Cortex of kidney (tissue), 1 donor: ENCODE measurements at places on chromosomes 7 and 10.

GRCh38 chr10:49465736-49466135 lies 69.8 kb upstream of the DRGX start:
- DNase-seq, result no peak

- DNase-seq, result no peak
Observed at GRCh38 chr10:71213127-71213621, 804 bp downstream of the UNC5B start.

DNA sequence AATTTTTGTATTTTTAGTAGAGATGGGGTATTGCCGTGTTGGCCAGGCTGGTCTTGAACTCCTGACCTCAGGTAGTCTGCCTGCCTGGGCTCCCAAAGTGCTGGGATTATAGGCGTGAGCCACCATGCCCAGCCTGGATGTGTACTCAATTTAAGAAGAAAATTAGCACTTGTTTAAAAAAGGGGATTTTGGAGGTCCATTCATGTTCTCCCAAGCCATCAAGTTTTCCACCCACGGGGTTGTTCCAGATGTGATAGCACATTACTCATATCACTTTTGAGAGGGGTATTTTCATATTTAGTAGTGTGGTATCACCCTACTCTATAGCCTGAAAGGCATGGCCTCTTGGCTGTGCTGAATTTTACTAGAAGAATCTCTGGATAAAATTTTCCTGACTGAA lies 10.5 kb upstream of the SLC26A3 start:
- no peak for DNase-seq

DNA sequence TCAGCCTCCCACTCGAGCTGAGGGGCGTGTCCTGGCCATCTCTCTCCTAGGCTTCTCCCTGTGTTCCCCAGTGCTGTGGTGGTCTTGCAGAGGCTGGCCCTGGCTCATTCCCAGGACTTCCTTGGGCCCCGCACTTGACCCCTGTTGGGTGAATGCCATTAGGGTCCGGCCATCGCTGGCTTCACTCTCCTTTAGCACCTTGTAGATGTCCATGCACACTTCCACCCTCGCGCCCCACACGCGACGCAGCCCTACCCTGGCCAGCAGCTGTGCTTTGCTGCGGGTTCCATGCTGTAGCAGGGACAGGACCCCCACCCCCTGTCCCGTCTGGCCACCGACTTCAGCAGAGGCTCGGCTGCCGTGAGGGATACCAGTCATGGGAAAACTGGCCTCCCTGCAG lies 46.3 kb downstream of the PITRM1 start:
- no peak for DNase-seq

GRCh38 chr7:33685981-33686683 lies 219.2 kb upstream of the BMPER start:
- DNase-seq, result no peak

- no peak for DNase-seq
Observed at GRCh38 chr10:88926566-88927415, 25.8 kb downstream of the ACTA2 start.

GRCh38 chr7:123131140-123131539 lies 68.6 kb downstream of the SLC13A1 start:
- DNase-seq, result no peak

DNA sequence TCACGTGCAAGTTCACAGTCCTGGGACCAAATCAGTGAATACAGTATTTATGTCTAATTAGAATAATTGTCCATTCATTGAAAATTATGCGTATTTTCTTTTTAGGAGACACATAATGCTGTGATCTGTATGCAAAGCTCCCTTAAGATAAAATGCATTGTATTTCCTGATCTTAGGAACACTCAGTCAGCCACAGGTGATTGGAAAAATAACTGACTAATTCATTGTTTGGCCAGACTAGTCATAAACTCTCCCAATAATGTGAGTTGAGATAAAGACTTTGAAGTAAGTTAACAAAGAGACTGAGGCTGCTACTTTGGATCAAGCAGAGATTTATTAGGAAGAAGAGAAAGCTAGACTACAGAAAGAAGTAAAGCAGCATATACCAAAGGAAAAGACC lies 182.2 kb downstream of the GNAI1 start:
- no peak for DNase-seq

DNA sequence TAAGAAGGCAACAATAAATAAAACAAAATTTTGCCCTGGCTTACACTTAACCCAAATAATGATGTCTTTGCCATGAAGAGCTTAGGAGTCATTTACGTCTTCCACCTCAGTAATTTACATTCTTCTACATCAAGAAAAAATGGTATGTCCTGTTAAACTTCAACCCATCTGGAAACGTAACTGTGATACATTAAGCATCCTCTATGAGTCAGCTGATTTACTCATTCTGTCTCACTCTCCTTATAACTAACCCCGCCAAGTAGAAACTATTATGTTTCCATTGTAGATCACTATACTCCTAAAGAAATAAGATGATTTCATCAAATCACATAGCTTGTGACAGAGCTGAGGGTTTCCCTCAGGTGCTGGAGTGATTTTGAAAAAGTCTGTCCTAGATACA lies 330.7 kb downstream of the CDC14C start:
- DNase-seq, result no peak

DNA sequence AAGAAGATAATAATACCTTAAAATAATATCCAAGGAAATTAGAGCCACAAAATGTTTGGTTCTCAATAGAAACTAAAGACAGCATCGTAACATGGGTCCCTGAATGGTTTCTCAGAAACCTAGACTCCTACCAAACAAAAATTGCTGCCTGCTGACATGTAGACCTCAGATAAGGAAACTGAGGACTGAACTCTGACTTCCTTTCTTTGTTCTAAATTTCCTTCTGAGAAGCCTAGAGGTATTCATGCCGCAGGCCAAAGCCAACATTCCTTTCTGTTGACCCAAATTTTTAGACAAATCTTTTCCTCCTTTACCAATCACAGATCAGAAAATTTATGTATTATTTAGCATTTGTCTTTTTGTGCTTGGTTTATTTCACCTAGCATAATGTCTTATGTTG lies 816.7 kb upstream of the PHF14 start:
- no peak for DNase-seq

- no peak for DNase-seq
Observed at GRCh38 chr7:36750451-36750850, 26.2 kb upstream of the AOAH start.

GRCh38 chr10:13527864-13528122 lies 1.0 kb downstream of the BEND7 start:
- DNase-seq, result no peak

- DNase-seq, result no peak
Observed at GRCh38 chr10:682931-683447, 6.5 kb downstream of the DIP2C start.

DNA sequence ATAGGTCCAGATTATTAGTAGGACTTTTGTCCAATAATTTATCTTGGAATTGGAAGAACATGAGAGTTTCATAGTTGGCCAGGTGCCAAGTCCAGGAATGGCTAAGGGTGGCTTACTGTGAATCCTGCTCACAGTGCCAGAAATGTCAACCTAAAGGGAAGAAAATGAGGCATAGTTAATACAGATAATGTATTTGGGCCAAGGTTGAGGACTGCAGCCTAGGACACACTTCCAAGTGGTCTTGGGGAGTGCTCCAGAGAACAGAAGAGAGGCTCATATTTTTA lies 78.2 kb downstream of the MAPK8 start:
- no peak for DNase-seq

DNA sequence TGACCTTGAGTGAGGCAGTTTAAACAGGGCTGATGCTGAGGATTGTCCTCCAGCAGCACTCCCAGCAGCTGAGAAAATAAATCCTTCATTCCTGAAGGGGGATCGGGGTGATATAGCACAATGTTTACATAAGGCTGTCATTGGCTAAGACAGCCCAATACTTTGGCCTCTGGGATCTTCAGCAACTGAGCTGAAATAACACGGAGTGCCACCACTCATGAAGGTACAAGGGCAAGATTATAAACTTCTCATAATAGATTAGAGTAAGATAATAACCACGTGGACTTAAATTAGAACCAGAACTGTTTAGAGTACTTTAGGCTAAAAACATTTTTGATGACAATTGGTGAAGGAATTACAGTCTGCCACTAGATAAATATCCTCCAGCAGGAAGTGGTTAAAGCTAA lies 70.0 kb upstream of the PAPSS2 start:
- DNase-seq, result no peak

- DNase-seq, result no peak
Observed at GRCh38 chr10:1244493-1244892, 188.3 kb downstream of the WDR37 start.

GRCh38 chr10:117373823-117374505 lies 1.3 kb downstream of the PDZD8 start:
- DNase-seq, result no peak

DNA sequence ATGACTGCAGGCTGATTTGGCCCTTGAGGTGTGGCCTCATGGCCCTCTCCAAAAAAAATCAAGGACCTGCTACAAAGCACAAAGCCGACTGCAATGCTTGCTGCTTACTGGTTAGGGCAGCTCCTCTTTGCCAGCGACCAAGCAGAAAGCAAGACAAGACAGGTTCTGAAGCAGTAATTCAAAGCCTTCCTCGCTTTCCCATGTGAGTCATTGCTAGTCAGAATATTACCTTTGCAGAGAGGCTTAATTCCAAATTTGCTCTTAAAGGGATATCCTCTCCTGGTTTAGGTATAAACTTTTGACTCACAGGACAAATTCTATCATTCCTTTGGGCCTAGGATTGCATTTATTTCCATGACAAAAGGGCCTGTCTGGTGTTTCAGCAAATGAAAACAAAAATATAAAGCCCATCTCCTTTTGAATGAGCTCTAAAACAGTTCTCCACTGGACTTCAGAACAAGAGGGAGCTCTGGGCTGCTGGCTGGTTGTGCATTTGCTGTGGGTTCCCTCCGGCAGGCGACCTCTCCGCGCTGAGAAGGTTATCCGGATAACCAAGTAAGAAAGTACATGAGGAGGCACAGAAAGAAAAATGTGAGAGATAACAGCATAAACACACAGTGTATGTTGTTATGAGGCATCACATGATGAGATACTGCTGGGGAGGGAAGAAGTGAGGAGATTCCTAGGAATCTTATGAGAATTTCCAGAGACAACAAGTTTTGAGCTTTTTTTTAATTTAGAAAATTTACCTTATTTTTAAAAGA lies 90.8 kb downstream of the EGFR start:
- DNase-seq, result no peak

- DNase-seq, result peak; percentile 27
Observed at GRCh38 chr7:151876899-151877777, at the start of gene PRKAG2. TSS of gene PRKAG2 (minus strand) at chr7:151877115. CDS start at chr7:151876620, 495 bp downstream.

GRCh38 chr10:33179067-33179466 lies 155.4 kb downstream of the NRP1 start:
- no peak for DNase-seq

DNA sequence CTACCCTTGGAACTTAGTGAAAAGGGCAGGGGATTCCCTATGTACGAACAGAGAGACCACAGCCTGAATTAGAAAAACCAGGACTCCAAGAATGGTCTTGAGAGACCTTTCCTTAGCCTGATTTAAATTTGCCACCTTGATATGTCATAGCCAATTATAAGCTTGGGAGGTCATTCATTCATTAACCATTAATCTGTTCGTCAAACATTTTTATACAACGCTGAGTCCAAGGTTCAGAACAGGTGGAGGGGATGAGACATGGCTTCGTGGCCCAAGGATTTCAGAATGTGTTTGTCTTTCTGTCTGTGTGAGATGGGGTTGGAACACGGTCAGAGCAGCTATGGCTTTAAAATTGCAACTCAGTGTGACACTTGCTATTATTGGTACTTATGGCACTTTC lies 158.0 kb downstream of the PAXIP1 start:
- DNase-seq, result no peak

DNA sequence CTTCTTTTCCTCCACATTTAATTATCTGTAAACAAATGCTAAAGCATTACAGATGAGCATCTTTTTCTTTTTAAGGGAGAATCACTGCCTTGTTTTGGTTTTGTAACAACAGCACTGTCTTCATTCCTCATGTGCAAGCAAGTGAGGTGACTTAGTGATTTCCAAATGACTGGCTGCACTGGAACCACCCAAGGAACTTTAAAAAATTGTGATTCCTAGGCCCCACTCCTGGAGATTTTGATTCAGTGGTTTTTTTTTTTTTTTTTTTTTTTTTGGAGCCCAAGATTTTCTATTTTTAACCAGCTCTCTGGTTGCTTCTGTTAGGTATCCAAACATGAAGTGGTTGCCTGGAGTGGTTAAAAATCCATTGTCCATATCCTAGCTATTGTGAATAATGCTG lies 176.2 kb downstream of the LRMDA start:
- DNase-seq, result no peak

GRCh38 chr10:120656107-120656506 lies 195.1 kb upstream of the WDR11 start:
- DNase-seq, result no peak

DNA sequence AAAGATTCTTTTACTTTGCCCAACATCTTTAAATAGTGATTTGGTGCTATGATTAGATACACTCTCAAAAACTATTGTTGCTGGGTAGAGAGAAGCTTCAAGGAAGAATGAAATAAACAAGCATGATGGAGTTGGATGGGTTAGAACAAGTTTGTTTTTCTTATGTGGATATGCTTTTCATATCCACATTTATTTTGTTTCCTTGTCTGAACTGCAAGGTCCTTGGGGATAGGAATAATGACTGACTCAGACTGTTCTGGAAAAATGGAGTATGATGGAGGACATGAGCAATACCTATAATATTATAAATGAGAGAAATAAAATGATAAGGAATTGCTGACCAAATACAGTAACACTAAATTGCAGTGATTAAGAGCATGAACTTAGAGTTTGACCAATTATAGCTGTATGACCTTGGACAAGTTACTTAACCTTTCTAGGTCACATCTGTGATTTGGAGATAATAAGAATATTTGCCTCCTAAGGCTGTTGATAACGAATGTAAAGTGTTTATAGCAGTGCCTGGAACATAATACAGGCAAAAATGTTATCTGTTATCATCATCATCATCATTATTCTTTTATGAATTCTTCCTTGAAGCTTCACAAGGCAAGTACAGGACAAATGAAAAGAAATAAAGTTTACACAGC lies 847.5 kb downstream of the LRMDA start:
- no peak for DNase-seq

DNA sequence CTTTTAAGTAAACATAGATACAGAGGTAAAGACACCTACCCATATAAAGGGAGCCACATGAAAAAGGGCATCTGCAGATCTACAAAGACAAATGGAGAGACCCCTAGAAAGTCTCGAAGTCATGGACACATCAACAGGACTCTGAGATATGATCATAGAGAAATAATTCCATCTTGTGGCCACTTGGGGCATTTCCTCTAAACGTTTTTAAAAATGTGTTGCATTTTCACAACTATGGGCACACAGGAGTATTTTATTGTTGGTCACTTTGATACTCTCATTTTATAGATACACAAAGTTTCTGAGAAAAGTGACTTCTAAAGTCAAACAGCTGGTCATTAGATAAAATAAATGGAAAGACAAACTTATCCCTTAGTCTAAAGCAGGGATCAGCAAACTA lies 87.1 kb downstream of the CRTAC1 start:
- no peak for DNase-seq
